ENCODE measurements at places on chromosomes 3 and 15.

GRCh38 chr15:61685971-61686370 is 374.3 kb downstream of the VPS13C start:
- DNase-seq = no peak

- no peak for DNase-seq
These were observed 613 bp upstream of the ARHGEF3 start for GRCh38 chr3:56802378-56802745.

DNA sequence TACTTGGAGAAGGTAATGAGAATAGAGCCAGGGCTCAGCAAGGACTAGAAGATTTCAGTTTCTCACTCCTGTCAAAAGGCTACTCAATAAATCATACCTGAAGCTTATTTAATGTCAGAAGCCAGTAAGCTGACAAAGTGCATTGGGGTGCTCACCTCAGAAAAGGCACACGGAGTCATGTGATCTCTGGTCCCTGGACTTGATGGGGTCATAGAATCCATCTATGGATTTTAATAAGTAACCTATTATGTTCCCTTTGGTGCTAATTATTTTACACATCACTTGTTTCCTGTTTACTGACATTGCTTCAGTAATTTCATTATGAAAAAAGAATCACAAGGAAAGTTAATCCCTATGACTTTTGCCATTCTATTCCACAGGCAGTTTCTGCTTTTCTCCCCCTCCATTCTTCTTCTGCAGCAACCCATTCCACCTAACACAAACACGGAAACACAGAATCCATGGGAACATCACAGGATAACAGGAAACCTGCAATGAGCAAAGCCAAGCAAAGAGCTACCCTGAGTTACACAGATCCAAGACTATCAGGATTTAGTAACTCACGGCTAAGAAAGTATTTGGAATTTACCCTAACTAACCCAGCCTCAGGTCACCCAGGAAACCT is 159.6 kb downstream of the MEIS2 start:
- no peak for DNase-seq

DNA sequence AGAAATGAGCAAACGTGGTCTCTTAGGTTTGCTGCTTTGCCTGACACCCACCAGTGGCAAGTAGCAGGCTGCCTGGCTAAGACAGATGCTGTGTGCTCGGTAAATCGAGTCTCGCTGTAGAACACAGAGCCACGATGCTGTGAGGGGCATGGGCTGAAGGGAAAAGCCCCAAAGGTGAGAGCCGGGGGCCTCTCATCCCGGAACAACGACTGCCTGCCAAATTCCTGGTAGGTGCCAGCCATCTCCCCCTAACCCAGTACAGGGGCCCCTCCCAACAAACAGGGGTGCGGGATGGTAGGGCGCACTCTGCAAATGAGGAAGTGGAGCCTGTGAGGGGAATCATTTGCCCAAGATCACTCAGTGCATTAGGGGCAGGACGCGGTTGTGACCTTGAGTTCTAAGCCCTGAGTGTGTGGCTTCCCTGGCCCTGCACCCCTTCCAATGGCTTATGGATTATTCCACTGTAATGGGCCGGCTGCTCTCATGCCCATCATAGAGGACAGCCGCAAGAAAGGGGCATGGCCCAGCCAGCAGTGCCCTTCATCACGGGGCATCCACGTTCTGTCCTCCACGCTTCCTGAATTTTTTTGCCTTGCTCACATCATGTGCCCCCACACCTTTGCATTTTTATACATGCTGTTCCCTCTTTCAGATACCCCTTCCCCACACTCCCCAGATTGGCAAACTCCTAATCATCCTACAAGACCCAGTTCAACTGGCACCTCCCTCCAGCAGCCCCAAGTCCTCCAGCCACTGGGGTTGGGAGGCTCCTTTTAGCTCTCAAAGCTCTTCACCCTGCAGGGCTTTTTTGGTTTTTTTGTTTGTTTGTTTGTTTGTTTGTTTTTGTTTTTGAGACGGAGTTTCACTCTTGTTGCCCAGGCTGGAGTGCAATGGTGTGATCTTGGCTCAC is 125.4 kb downstream of the NUP210 start:
- no peak for DNase-seq

DNA sequence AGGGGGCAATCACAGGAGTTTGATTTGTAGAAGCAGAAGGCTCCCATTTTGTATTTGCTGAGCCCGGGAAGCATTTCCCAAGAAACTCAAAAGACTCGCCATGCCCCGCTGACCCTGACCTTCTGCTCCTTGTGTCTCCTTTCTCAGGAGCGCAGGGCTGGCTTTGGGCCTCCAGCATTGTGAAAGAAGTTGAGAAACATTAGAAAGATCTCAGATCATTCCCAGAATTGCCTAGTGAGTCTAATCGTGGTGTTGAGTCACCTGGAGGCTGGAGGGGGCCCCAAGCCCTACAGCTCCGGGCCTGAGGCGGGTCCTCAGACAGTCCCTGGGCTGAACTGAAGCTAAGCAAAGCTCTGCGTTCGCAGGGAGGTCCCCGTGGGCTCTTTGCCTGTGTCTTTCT is 10.9 kb upstream of the PIGZ start:
- no peak for DNase-seq

GRCh38 chr3:183427196-183427875 is 1.1 kb downstream of the MCF2L2 start:
- DNase-seq = no peak

GRCh38 chr3:170531657-170532335 is 54.1 kb downstream of the SLC7A14 start:
- no peak for DNase-seq

Data from activated CD8-positive, alpha-beta memory T cell treated with anti-CD3 and anti-CD28 coated beads for 48 hours (primary cell).